Activated T-cell treated with anti-CD3 and anti-CD28 coated beads for 1 hour (primary cell): ENCODE measurements at places on chromosomes 2 and 18.
A peak's percentile ranks its signal among the peaks of the same experiment; 100 is the strongest.

DNA sequence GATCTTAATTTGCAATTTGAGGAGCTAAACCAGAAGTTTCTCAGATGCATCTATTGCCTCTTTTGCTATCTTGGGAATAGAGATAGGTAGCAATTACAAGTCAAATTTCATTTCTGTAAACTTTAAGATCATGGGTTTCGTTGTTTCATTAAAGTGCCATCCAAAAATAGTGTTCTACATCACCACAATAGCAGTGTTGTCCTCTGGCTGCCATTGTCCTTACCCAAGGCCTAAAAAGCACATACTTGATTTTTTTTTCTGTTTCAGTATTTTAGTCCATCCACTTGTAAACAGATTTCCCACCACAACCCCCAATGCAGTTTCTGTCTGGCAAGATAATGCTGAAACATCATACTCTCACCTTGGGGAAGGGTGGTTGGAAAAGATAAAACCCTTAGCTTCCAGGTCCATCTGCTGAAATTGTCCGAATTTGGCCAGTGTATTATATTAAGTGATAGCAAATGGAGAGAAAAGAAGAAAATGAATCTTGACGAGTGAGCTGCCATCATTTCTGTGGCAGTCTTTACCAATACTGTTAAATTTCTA is 136.2 kb downstream of the LCLAT1 start:
- no peak for DNase-seq

DNA sequence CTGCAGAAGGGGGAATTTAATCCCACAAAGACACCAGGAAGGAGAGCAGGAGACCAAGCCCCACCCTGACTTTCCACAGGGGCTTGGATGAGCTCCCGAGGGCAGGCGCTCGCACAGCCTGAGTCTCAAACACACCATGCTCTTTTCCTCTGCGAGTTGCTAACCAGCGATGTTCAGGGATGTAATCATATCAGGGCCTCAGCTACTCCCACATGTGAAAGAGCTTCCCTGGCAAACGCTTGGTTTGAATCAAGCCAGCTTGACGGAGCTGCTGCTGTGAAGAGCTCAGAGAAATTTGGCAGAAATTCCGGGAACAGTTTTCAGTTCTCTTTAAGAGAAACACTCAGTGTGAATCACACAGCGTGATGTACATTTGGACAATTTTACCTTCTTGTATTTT is 385.8 kb downstream of the GALR1 start:
- no peak for DNase-seq

DNA sequence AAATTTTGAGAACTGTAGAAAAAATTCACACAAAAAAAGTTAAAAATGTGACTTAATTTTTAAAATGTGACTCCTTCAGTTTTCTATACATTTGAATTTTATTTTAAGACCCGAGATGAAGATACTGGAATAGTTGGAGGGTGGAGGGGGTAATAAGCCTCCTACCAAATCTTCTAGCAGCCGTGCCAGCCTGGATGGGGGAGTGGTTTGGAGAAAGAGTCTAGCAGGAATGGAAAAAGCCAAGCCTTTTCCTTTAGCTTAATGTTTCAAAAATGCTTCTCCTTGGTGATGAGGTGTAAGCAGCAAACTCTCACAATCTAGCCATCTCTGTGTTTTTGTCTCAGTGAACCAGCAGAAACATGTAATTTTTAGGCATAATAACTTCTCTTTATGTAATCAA is 14.7 kb downstream of the CASP8 start:
- DNase-seq, result no peak

- no peak for DNase-seq
Measured at GRCh38 chr2:238063414-238064189, 2.8 kb downstream of the SCLY start.

DNA sequence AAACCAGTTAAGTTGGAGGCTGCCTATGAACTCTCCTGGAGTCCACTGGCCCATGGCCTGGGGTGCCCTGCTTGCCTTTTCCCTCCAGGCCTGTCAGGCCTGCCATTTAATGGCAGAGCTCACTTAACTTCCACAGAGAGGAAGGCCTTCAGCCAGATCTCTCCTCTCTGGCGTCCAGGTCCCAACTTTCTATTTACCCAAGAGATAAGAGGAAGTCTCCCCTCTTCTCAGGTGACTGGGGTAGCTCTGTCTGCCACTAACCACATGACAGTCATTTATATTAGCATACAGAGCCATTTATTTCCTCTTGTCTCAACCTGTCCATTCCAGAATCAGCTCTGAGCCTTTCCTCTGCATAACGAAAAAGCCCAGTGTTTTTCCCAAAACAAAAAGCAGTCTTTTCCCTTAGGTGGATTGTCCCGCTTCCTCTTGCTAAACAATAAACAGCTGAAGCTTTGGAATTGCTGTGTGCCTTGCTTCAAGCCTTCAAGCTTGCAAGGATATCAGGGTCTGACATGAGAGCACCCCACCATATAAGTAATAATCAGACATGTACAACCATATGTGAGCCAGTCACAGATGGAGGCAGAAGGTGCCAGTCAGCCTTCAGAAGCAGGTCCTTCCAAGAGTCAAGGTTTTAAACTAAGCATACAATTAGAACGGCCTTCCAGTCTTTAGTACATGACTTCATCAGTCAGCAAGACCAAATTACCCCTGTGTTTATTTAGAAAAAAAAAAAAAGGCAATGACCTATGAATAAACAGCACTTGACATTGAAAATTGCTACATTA is 71.2 kb upstream of the STPG4 start:
- no peak for DNase-seq

DNA sequence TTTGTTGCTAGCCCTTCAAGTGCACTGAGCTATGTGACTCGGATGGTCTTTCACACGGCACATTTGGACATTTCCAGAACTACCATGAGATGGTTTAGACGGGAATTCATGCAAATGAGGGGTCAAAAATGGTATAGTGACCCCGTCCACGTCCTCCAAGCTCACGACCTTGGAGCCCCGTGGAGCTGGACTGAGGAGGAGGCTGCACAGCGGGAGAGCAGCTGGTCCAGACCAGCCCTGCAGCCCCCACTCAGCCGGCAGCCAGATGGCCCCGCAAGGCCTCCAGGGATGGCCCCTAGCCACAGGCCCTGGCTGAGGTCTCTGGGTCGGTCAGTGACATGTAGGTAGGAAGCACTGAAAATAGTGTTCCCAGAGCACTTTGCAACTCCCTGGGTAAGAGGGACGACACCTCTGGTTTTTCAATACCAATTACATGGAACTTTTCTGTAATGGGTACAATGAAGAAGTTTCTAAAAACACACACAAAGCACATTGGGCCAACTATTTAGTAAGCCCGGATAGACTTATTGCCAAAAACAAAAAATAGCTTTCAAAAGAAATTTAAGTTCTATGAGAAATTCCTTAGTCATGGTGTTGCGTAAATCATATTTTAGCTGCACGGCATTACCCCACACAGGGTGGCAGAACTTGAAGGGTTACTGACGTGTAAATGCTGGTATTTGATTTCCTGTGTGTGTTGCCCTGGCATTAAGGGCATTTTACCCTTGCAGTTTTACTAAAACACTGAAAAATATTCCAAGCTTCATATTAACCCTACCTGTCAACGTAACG is 88.8 kb downstream of the EPAS1 start:
- no peak for DNase-seq

DNA sequence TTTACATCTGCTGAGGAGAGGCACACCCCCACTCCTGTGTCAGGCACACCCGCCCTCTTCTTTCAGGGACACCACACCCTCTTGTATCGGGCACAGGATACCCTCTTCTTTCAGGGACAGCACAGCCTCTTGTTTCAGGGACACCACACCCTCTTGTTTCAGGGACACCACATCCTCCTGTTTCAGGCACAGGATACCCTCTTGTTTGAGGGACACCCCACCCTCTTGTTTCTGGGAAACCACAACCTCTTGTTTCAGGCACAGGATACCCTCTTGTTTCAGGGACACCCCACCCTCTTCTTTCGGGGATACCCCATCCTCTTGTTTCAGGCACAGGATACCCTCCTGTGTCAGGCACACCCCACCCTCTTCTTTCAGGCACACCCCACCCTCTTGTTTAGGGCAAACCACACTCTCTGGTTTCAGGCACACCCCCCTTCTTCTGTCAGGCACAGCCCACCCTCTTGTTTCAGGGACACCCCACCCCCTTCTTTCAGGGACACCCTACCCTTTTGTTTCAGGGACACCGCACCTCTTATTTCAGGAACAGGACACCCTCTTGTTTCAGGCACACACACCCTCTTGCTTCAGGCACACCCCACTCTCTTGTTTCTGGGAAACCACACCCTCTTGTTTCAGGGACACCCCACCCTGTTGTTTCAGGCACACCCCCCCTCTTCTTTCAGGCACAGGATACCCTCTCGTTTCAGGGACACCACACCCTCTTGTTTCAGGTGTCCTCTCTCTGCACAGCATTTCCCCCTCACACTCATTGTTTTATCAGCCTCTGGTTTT is 96.2 kb downstream of the TPO start:
- DNase-seq, result no peak

DNA sequence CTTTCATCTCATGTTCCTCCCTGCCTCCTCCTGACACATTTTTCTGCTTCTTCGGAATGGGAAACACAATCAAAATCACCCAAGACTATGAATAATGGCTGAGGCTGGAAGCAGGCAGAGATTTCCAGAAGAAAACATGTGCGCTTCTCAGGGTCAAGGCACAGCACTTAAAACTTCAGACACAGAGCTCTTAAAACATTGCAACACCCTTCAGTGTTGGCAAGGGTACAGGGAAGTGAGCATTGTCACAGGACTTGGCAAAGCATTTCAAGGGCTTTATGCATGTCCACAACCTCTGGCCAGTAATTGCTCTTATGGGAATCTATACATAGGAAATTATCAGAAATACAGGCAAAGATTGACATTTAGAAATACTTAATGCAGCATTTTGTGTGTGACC is 477.6 kb upstream of the KLHL29 start:
- no peak for DNase-seq

GRCh38 chr2:85734015-85734414 is 19.8 kb upstream of the ATOH8 start:
- DNase-seq, result no peak

GRCh38 chr2:75277111-75277510 is 77.8 kb upstream of the TACR1 start:
- DNase-seq, result no peak

GRCh38 chr2:175234650-175235049 is 53.1 kb upstream of the ATP5MC3 start:
- DNase-seq, result no peak

DNA sequence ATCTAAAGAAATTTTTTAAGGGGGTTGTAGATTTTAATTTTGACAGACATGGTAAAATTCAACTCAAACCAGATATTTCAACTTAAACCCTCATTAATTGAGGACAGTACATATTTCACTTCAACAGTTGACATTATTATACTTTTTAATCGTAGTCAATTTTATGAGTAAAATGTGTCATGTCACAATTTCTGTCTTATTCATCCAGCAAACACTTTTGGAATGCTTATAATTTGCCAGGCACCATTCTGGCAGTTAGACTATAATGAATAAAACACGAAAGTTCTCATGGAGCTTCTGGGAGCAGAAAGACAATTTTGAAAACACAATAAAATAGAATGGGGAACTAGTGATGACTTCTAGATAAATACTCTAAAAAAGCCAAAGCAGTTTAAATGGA is 1094.8 kb downstream of the SUCLG1 start:
- no peak for DNase-seq

GRCh38 chr18:74524097-74524496 is 10.2 kb upstream of the CNDP1 start:
- DNase-seq, result no peak

DNA sequence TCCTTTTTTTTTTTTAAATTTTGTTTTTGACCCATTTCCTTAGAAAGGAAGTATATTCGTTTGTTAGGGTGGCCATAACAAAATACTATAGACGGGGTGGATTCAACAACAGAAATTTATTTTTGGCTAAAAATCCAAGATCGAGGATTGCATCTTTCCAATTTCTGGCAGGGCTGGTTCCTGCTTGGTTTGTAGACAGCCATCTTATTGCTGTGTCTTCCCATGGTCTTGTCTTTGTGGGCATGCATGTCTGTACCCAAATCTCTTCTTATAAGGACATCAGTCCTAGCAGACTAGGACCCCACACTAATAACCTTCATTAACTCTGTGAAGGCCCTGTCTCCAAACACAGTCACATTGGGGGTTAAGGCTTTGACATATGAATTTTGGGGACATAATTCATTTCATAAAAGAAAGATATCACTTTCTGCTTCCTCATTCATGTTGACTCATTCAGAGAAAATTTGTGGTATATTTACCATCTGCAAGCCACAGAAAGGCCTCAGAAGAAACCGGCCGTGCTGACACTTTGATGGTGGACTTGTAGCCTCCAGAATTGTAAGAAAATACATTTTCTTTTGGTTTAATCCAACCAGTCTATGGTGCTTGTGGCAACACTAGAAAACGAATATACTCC is 262.1 kb downstream of the LPIN1 start:
- no peak for DNase-seq

DNA sequence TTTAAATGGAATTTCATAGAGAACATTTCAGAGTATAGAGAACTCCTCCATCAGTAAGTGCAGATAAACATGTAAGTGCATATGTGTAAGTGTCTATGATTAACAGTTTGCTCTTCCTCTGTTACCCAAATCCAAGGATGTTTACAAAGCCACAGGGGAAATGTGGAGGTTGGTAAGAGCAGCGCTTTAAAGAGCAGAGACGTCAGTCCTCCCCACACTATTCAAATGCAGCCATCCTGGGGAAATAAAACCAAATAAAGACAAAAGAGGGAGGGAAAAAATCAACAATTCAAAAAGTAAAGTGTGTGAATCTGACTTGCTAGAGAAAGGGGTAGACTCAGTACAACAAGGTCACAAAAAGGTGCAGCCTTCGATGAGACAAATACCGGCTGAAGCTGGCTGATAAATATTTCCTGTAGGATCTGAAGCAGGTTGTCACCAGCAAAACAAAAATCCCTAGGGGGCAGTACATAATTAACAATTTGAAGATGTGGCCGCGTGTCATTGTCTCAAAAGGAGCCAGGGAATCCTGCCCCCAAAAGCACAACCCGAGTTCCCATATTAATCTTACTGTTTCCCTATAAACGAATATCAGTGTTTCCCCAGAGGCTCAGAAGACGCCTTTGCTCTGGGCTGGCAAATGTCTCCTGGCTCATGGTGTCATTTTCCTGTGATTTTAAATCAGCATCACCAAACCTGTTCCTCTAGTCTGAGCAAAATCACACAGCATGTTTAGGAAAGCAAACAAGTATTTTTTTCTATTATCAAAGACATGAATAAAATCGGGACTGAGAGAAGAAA is 216.5 kb downstream of the CDCA7 start:
- no peak for DNase-seq

DNA sequence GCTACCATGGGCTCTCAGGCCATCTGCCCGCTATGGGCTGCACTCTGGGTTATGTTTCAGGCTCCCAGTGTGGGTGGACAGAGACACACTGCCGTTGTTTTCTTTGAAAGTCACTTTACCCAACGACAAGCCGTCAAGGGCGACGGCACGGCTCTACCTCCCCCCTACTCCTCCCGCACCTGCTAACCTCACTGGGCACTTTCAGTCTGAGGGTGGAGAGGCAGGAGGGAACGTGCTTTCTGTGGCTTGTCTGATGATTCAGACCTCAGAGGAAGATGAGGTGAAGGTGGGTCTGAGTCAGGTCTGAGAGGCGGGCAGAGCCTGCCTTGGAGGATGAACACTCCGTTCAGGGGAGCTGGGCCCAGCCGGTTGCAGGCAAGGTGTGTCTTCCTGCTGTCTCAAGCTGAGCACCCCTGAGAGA is 147.6 kb upstream of the HDAC4 start:
- DNase-seq, result peak; percentile 23
